RPMI7951 (cell line): ENCODE measurements at places on chromosomes 7 and 10. TPM values are rescaled to one million over a fixed set of nuclear protein-coding genes. Genes with fewer than 3 reads are reported as not detected.

Gene CALML3
- not detected in 2 replicates for total RNA-seq

Gene HOXA13
- total RNA-seq = 1.7 and 2.3 TPM in 2 replicates

Gene NPFFR1
- total RNA-seq = not detected in 2 replicates

Gene ASAH2
- total RNA-seq = 0.39 and 0.84 TPM in 2 replicates

Gene HOGA1
- 0.24 and 0.78 TPM in 2 replicates for total RNA-seq

Gene TAF3
- total RNA-seq = 1.6 and 2.5 TPM in 2 replicates

Gene PLXDC2
- 0.10 and 0.24 TPM in 2 replicates for total RNA-seq

Gene GIMAP5
- 0.49 TPM in 1 of 2 replicates, not detected in the other for total RNA-seq

Gene RSU1
- 151 and 200 TPM in 2 replicates for total RNA-seq

Gene IGFBP1
- not detected in 2 replicates for total RNA-seq

Gene CNPY1
- total RNA-seq = not detected in 2 replicates

Gene BAMBI
- total RNA-seq = 39.1 and 44.6 TPM in 2 replicates

Gene TMEM236
- 0.10 and 0.12 TPM in 2 replicates for total RNA-seq

Gene PIK3AP1
- total RNA-seq = 0.10 TPM in 1 of 2 replicates, not detected in the other

Gene STAG3
- 2.5 and 3.8 TPM in 2 replicates for total RNA-seq

Gene PRKCQ
- not detected in 2 replicates for total RNA-seq

Gene ANKRD61
- 0.12 and 0.20 TPM in 2 replicates for total RNA-seq

Gene CDC14C
- total RNA-seq = not detected in 2 replicates
